ENCODE measurements at places on chromosomes 1 and 21. TPM values are rescaled to one million over a fixed set of nuclear protein-coding genes. Genes with fewer than 3 reads are reported as not detected.

- no peaks in the 10 kb centered on the region for H3K4me1 ChIP-seq
- no peak overlapping the region for H3K4me3 ChIP-seq
- H3K27ac ChIP-seq: no peak overlapping the region
- H3K27me3 ChIP-seq: no peaks in the 10 kb centered on the region
- no peak for DNase-seq
Observed at GRCh38 chr1:33022650-33023200, 14.0 kb downstream of the AK2 start.

RIPPLY3 gene
- polyA plus RNA-seq: not detected

DNA sequence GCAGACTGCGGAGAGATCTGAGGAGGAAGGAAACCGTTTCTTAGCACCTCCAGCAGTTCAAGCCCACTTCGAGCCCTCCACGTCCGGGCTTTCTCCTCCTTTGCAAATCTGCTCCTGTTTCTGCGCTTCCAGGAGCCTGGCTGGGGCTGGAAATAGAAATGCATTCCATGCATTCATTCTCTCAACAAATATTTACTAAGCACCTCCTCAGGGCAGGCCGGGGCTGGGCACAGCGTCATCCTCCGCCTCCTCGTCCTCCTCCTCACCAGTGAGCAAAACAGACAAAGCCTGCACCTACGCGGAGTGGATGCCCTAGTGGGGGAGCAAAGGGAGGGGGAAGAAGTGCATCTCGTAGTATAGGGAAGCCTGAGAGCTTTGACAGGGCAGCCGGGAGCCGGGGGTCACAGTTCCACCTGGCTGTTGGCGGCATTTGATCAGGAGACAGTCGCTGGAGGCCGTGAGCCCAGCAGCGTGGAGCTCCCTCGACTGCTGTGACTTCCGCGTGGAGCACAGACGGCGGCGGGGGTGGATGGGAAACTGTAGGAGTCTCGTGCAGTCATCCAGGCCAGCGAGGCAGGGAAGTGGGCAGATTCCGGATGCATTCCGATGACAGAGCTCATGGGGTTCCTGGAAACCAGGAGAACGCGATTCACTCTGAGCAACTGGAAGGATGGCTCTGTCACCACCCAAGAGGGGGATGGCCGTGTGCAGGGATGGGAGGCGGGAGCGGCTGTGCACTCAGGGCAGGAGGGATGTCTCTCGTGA, 93.5 kb downstream of the SIK1 start:
- H3K36me3 ChIP-seq: no peaks in the 10 kb centered on the region
- H3K4me3 ChIP-seq: no peak overlapping the region
- H3K27ac ChIP-seq: peak overlapping the region; percentile 47

GRCh38 chr1:230334447-230334837, 91.7 kb downstream of the PGBD5 start:
- no peaks in the 10 kb centered on the region for H3K36me3 ChIP-seq
- H3K4me1 ChIP-seq: no peaks in the 10 kb centered on the region
- no peak overlapping the region for H3K4me3 ChIP-seq

GRCh38 chr1:203424861-203425662, 50.5 kb upstream of the PRELP start:
- no peak overlapping the region for H3K27ac ChIP-seq
- no peaks in the 10 kb centered on the region for H3K27me3 ChIP-seq
- peaks cover 2% of the 10 kb centered on the region for H3K4me1 ChIP-seq
- no peak for DNase-seq
- H3K36me3 ChIP-seq: no peaks in the 10 kb centered on the region
- no peak overlapping the region for H3K4me3 ChIP-seq

- H3K27ac ChIP-seq: no peak overlapping the region
- no peak for DNase-seq
- H3K4me1 ChIP-seq: no peaks in the 10 kb centered on the region
- no peaks in the 10 kb centered on the region for H3K36me3 ChIP-seq
Observed at GRCh38 chr1:199948587-199949280, 78.8 kb upstream of the NR5A2 start.
